Dorsolateral prefrontal cortex (tissue), 122 donors: ENCODE measurements at places on chromosomes 3 and 15. TPM values are rescaled to one million over a fixed set of nuclear protein-coding genes. Genes with fewer than 3 reads are reported as not detected.

The TUSC7 gene
- not detected for total RNA-seq

The ACTRT3 gene
- total RNA-seq, result 1.9 TPM

The ITPKA gene
- 44.5 TPM for total RNA-seq

The SUSD5 gene
- total RNA-seq, result 12.1 TPM

The SLC38A3 gene
- total RNA-seq, result 45.9 TPM

The TGM4 gene
- total RNA-seq, result not detected

The TMEM158 gene
- 14.3 TPM for total RNA-seq

The ACSBG1 gene
- 96.1 TPM for total RNA-seq

The CNBP gene
- 255 TPM for total RNA-seq

The CSPG4 gene
- 13.4 TPM for total RNA-seq

The SI gene
- not detected for total RNA-seq

The CFAP20DC gene
- total RNA-seq, result 0.63 TPM

The LSMEM2 gene
- total RNA-seq, result 2.3 TPM

The RAB6B gene
- 541 TPM for total RNA-seq

The KIF15 gene
- total RNA-seq, result 0.71 TPM

The FBXO40 gene
- total RNA-seq, result 3.2 TPM

The GOLGA6L7 gene
- not detected for total RNA-seq

The SYNPR gene
- 93.2 TPM for total RNA-seq
